ENCODE measurements at places on chromosomes 2 and 18. TPM values are rescaled to one million over a fixed set of nuclear protein-coding genes. Genes with fewer than 3 reads are reported as not detected.

- DNase-seq, result no peak
These were observed 349.8 kb downstream of the RBM43 start for GRCh38 chr2:150911766-150912280.

The MZT2A gene
- polyA plus RNA-seq, result 129 TPM

The IRS1 gene
- 15.7 TPM for polyA plus RNA-seq

GRCh38 chr2:88099798-88100488 is 27.9 kb downstream of the FABP1 start:
- no peak for DNase-seq

DNA sequence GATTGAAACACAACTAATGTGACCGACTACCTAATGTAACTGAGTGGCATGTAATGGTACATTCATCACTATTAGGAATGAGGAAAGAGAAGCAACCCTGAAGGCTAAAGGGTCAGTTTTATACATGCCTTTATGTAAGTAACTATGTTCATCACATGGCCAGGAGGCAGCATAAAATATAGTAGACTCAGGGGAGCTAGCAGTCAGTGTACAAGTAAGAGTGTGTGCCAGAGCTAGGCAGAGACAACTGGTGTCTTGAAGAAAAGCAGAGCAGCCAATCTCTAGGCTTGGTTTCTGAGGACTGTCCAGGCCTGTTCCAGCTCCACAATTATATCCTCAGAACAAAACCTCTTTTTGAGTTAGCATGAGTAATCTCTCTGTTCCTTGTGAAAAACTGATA is 18.1 kb downstream of the SMAD2 start:
- DNase-seq, result no peak

- DNase-seq, result no peak
These were observed 66.0 kb upstream of the ST3GAL5 start for GRCh38 chr2:85954590-85955458.

- DNase-seq, result no peak
These were observed 5.4 kb downstream of the SNORC start for GRCh38 chr2:232875256-232876121.

GRCh38 chr2:104851291-104852089 is 2.4 kb upstream of the POU3F3 start:
- DNase-seq, result peak; percentile 90

DNA sequence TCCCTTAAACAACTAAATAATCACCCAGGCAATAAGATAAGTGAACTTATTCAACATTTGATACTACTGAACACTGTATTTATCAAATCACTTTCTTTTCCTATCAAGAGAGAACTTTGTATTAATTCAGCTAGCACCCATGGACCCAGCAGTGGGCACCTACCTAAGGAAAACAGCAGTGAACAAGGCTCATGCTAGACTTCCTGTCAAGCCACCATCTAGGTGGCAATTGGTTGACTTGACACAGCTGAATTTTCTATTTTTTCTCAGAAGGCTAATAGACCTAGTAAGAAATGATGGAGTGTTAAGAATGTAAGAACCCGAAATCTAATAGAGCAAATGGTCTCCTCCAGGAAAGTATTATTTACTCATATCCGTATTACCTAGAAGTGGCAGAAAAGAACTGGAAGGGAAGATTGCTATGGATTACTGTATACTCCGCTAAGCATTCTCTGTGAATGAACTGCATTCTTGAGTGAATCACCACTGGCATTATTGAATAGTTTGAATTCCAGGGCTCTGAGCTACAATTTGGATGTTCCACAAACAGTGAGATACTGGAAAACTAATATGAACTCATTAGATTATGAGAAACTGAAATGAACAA is 988.2 kb upstream of the CDH2 start:
- DNase-seq, result no peak

DNA sequence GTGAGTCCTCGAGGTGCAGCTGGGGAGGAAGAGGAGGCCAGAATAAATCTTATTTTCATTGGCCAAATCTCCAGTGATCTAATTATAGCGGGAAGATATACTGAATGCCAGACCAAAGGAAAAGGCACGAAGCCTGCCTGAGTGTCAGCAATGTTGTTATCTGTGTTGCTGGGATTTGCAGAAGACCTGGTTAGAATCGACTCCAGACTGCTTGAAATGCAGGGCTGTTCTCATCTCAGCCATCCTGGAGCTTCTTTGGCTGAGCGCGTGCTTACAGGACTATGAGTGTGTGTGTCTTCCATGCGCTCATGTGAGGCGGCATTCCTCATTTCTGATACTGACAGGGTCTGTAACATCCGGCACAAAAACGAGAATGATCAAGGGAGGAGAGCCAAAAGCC is 81.2 kb downstream of the TSN start:
- no peak for DNase-seq
